ENCODE measurements at places on chromosomes 1 and 21. TPM values are rescaled to one million over a fixed set of nuclear protein-coding genes. Genes with fewer than 3 reads are reported as not detected.

Gene HS2ST1
- total RNA-seq = 17.6 TPM

Gene PCAT6
- total RNA-seq = 0.47 TPM

Gene ADAMTS5
- total RNA-seq = 0.06 TPM

Gene LCE3E
- total RNA-seq = not detected

Gene PRAMEF20
- total RNA-seq = not detected

Gene CRNN
- not detected for total RNA-seq

Gene GSTM5
- not detected for total RNA-seq

Gene SIM2
- total RNA-seq = 2.3 TPM

Gene NTMT2
- total RNA-seq = not detected

Gene CELA3B
- not detected for total RNA-seq

Gene RHOU
- total RNA-seq = 2.8 TPM

Gene ZBTB8A
- 6.6 TPM for total RNA-seq

Gene AK2
- total RNA-seq = 178 TPM

Gene MCOLN2
- total RNA-seq = 2.3 TPM

Gene TIE1
- 0.04 TPM for total RNA-seq

Gene DCST2
- total RNA-seq = not detected

Gene BGLAP
- total RNA-seq = 0.08 TPM

Gene BMP8B
- total RNA-seq = 0.08 TPM

Gene LMX1A
- total RNA-seq = not detected

Gene CAMSAP2
- total RNA-seq = 19.5 TPM

Gene OR2M7
- not detected for total RNA-seq

Gene P3H1
- 184 TPM for total RNA-seq

Gene PRMT2
- 95.1 TPM for total RNA-seq

Gene HSF2BP
- total RNA-seq = 3.9 TPM

Gene CYP4A11
- total RNA-seq = not detected

Gene ASTN1
- 0.43 TPM for total RNA-seq

Gene OR2T29
- not detected for total RNA-seq

Gene OR2L5
- total RNA-seq = not detected

Gene ST6GALNAC5
- 2.2 TPM for total RNA-seq

Gene MYOG
- total RNA-seq = not detected

Gene GJA9
- total RNA-seq = not detected

Gene CD5L
- total RNA-seq = not detected

Gene CCT8
- 334 TPM for total RNA-seq

Gene ZMYND12
- total RNA-seq = not detected

Gene NTNG1
- 4.4 TPM for total RNA-seq

Gene PAPPA2
- 2.0 TPM for total RNA-seq

Gene FRRS1
- total RNA-seq = 18.6 TPM

Gene PIK3R3
- 14.9 TPM for total RNA-seq

Gene RGS13
- not detected for total RNA-seq

Gene DMRTA2
- 1.5 TPM for total RNA-seq

Gene KCNAB2
- 3.6 TPM for total RNA-seq

Gene CA6
- total RNA-seq = not detected

Gene NPPB
- total RNA-seq = not detected

Gene PRELP
- total RNA-seq = not detected

Gene FCRLA
- total RNA-seq = not detected

Gene AKR1A1
- 195 TPM for total RNA-seq

All from H4 (cell line).